Stimulated activated CD4-positive, alpha-beta T cell treated with anti-CD3 and anti-CD28 coated beads, TNF-alpha, amount 100 ng/mL, for 4 hours (primary cell): ENCODE measurements at places on chromosomes 7 and 10.

GRCh38 chr10:79436066-79436849 lies 9.2 kb downstream of the ZCCHC24 start:
- DNase-seq = no peak

DNA sequence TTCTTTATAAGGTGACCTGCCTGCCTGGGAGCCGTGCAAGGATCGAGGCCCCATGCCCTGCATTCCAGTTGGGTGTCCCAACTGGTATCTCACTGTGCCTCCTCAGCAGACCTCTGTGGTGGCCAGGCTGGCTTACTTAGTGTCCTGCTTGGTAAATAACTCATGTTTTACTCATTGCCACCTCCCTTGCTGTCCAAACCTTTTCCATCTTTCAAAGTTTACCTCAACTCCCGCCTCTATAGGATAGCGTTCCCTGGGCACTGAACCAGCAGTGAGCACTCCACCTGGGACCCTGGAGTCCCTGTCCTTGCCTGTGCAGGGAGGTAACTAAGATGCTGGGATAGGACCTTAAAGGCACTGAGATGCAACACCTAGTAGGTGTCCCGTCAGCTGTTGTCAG lies 33.6 kb downstream of the SLC18A2 start:
- no peak for DNase-seq

- DNase-seq = no peak
Measured at GRCh38 chr7:143396182-143396581, 12.5 kb downstream of the EPHA1 start.

- DNase-seq = no peak
Measured at GRCh38 chr10:71486484-71487114, 89.9 kb downstream of the CDH23 start.

DNA sequence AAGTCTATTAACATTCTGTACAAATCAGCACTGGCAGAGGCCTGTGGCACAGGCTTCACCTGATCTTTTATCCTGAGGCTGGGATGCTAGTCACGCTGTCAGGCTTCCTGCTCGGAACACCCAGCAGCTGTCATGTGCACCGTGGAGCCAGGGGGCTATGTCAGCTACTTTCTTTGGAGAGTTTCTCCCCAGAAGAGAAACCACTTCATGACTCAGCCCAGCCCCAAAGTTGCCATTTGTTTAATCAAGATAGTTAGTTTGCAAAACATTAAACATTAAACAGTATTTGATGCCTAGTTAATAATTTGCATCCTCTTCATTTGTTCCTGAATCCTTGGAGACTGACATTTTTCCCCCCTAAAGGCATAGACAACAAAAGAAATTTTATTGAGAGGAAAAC lies at the start of gene HABP2:
TSS of gene HABP2 (plus strand) at position 353 of the 400 bp plus-strand sequence. CDS start 69 bp downstream, outside the sequence.
- DNase-seq = no peak

GRCh38 chr7:25574828-25575227 lies 346.5 kb upstream of the NPVF start:
- no peak for DNase-seq
